ENCODE measurements at places on chromosomes 5 and 9. TPM values are rescaled to one million over a fixed set of nuclear protein-coding genes. Genes with fewer than 3 reads are reported as not detected.

GRCh38 chr5:120457839-120458507 is 6.1 kb upstream of the PRR16 start:
- no peaks in the 10 kb centered on the region for H3K36me3 ChIP-seq
- no peak overlapping the region for H3K4me3 ChIP-seq
- H3K27ac ChIP-seq = no peak overlapping the region
- DNase-seq = peak; percentile 26
- no peaks in the 10 kb centered on the region for H3K4me1 ChIP-seq

GRCh38 chr5:109725135-109725534 is 35.4 kb downstream of the MAN2A1 start:
- H3K27me3 ChIP-seq = no peaks in the 10 kb centered on the region
- no peak overlapping the region for H3K27ac ChIP-seq
- no peaks in the 10 kb centered on the region for H3K36me3 ChIP-seq

DNA sequence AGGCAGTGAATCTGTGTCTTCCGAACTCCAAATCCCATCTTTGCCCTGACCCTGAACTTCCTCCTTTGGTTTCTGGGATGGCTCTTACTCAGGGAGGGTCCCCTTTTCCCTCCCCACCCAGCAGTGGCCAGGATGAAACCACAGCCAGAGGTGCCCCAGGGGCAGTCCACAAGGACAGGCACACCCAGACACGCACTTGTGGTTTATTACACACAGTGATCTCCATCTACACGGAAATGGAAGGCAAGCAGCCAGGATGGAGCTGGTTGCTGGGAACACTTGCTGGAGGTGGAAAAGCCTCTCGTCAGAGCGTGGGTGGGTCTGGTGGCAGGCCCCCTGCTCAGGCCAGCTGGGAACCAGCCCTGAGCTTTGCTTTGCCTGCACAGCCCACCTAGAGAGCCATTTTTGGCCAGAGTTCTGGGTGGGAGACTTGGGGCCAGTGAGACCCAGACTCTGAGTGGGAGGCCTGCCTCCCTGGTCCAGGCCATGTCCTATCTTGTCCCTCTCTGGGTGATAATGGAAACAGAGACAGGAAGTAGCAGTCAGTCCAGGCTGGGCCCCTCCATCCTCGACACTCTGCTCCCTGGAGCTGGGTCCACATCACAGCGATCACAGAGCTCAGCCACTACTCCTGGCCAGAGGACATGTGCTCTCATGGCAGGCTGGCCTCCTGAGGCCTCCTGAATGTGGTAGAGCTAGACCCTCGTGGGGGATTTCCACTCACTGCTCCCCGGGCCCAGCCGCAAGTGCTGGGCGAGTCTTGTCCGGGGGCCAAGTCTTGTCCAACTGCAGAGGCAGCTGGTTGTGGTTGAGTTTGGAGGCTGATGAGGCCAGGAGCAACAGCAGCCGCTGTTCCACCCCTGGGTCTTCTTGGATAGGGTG is 5.1 kb upstream of the PHYKPL start:
- no peaks in the 10 kb centered on the region for H3K36me3 ChIP-seq
- DNase-seq = no peak
- peak overlapping the region; percentile 27 for H3K27ac ChIP-seq
- peaks cover 62% of the 10 kb centered on the region for H3K4me1 ChIP-seq

- no peak overlapping the region for H3K4me3 ChIP-seq
- H3K27me3 ChIP-seq = no peaks in the 10 kb centered on the region
- no peak for DNase-seq
- no peaks in the 10 kb centered on the region for H3K4me1 ChIP-seq
- no peaks in the 10 kb centered on the region for H3K36me3 ChIP-seq
Measured at GRCh38 chr9:113499153-113499875, 35.8 kb downstream of the RGS3 start.

GRCh38 chr9:13721481-13722235 is 442.2 kb upstream of the MPDZ start:
- H3K27me3 ChIP-seq = no peaks in the 10 kb centered on the region
- H3K4me1 ChIP-seq = no peaks in the 10 kb centered on the region
- no peaks in the 10 kb centered on the region for H3K36me3 ChIP-seq
- DNase-seq = no peak

DNA sequence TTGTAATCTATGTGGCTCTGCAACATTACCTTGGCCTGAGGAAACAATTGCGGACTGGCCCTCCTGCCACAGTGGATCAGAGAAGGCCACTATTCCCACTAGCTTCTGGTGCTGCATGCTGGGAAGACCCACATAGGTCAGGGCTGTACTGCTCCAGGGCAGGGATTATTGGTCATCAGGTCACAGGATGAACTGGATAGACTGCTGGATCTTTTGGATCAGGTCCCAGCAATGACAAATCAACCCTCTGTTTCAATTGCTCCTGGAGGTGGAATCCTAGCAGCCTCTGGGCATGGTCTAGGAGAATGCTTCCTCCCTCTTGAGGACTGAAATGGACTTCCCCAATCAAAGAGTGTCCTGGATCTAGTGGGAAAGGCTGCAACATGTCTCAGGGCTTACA is 66.7 kb upstream of the PHF24 start:
- no peaks in the 10 kb centered on the region for H3K27me3 ChIP-seq
- H3K4me3 ChIP-seq = no peak overlapping the region
- no peaks in the 10 kb centered on the region for H3K4me1 ChIP-seq
- no peaks in the 10 kb centered on the region for H3K36me3 ChIP-seq
- DNase-seq = no peak

DNA sequence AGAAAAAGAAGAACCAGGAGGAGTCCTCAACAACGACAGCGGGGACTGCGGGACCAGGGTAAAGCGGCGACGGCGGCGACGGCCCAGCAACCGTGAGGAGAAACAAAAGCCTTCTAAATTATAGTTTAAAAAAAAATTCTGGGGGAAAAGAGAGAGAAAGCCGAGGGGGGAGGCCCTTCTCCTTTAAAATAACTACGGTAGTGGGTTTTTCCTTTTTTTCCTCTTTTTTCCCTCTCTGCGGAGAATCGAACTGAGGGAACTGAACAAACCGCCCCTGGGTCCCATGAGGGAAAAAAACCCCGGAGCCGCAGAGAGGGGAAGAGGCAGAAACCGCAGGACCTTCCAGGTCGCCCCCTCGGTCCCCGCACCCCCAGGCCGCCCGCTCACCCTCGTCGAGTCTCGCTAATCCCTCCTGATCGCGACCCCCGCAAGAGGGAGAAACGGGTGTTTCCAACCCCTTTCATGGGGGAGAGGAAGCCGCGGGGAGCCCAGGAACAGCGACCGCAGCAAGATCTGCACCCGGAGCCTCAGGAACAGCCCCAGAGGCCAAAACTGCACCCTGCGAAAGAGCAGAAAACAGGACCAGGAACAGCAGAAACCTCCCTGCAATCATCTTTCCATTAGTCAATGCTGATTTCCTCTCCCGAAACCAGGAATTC is 453 bp downstream of the CPEB4 start:
- peak overlapping the region; percentile 80 for H3K27ac ChIP-seq
- peaks cover 69% of the 10 kb centered on the region for H3K4me1 ChIP-seq
- peak overlapping the region; percentile 81 for H3K4me3 ChIP-seq
- no peaks in the 10 kb centered on the region for H3K27me3 ChIP-seq

DNA sequence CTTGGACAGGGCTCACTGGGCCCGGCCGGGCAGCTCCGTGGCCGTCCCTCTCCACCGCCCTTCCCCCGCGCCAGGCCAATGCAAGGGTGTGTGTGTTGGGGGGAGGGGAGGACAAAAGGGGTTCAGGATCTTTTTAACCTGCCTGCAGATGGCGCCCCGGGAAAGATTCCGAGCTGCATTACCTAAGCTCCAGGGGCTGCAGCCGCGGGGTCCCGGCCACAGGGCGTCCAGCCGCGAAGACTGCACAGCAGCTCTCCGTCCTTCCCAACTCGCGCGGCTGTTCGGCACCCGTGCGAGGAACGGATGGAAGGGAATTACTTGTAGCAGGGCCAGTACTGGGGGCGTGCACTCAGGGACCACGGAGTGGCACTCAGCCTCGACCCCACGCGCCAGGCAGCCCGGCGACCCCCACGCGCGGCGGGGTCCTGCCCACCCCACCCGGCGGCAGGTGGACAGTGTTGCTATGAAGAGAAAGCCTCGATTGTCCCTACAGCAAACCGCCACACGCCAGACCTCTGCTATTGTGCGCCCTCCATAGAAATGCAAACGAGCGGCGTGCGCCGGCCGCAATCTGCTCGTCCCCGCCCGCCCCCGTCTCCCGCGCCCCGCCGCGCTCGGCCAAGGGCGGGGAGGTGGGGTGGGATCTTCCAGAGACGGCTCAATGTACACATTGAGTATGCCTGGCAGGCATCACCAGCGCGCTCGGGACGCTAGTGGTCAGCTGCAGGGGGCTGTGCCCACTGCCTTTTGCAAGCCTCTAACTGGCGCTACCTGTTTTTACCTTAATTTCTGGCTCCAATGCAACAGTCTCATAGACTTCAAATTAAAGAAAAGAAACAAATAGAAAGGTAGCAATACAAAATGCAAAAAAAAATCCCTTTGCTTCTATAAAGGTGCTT is 796 bp upstream of the GADD45G start:
- no peaks in the 10 kb centered on the region for H3K36me3 ChIP-seq
- peak; percentile 10 for DNase-seq
- no peak overlapping the region for H3K27ac ChIP-seq
- H3K4me3 ChIP-seq = peak overlapping the region; percentile 69
- H3K4me1 ChIP-seq = peaks cover 27% of the 10 kb centered on the region
- H3K27me3 ChIP-seq = peaks cover 7% of the 10 kb centered on the region

GRCh38 chr5:98570010-98570409 is 203.5 kb upstream of the RGMB start:
- no peaks in the 10 kb centered on the region for H3K36me3 ChIP-seq
- no peak overlapping the region for H3K27ac ChIP-seq
- H3K4me1 ChIP-seq = no peaks in the 10 kb centered on the region
- no peaks in the 10 kb centered on the region for H3K27me3 ChIP-seq
- no peak for DNase-seq
- no peak overlapping the region for H3K4me3 ChIP-seq

GRCh38 chr9:115213818-115214334 is 95.9 kb upstream of the TNC start:
- no peaks in the 10 kb centered on the region for H3K27me3 ChIP-seq
- H3K4me3 ChIP-seq = no peak overlapping the region
- no peak overlapping the region for H3K27ac ChIP-seq
- H3K36me3 ChIP-seq = no peaks in the 10 kb centered on the region
- no peaks in the 10 kb centered on the region for H3K4me1 ChIP-seq
- DNase-seq = no peak

DNA sequence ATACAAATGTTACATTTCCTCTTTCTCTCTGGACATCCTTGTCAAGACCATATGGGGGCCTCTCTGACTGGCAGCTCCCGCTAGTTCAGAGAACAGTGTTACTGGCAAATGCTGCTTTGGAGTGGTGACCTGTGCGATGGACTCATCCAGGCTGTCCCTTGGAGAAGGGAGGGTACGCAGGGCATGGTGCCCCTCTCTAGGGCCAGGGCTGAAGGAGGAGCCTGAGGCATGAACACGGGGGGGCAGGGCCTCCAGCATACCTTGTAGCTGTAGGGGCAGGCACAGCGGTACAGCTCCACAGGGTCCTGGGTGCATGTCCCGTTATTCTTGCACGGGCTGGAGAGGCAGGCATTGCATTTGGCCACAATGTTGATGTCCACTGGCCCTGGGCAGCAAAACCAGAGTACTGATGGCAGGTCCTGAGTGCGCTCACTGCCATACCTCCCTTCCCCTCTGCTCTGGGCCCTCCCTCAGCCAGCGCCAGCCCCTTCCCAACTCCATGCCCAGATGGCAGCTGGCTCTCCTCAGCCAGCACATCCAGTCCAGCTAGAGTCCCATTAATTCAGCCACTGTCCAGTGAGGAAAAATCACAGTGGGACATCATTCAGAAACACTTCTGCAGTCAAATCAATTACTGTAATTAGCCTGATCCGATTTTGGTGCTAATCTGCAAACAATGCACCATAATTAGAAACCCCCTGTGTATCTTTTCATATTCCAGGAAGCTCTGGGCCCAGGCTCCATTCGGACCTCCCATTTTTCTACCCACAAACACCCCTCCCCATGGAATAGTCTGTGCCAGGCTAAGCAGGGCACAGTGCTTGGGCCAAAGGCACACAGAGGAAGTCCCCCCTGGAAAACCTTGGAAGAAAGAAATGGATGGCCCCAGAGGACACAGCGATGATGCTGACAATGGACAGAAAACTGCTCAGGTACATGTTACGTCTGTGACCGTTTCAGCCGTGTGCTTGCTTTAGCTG is 128.8 kb upstream of the PANK3 start:
- no peak overlapping the region for H3K27ac ChIP-seq
- no peaks in the 10 kb centered on the region for H3K4me1 ChIP-seq
- H3K36me3 ChIP-seq = no peaks in the 10 kb centered on the region

- no peak for DNase-seq
- no peaks in the 10 kb centered on the region for H3K36me3 ChIP-seq
- H3K4me3 ChIP-seq = no peak overlapping the region
- no peaks in the 10 kb centered on the region for H3K27me3 ChIP-seq
- no peak overlapping the region for H3K27ac ChIP-seq
Measured at GRCh38 chr9:136983656-136984314, 992 bp downstream of the LCNL1 start.

- H3K4me1 ChIP-seq = no peaks in the 10 kb centered on the region
- no peaks in the 10 kb centered on the region for H3K27me3 ChIP-seq
- no peak overlapping the region for H3K4me3 ChIP-seq
- H3K27ac ChIP-seq = no peak overlapping the region
- H3K36me3 ChIP-seq = no peaks in the 10 kb centered on the region
- no peak for DNase-seq
Measured at GRCh38 chr9:878239-878638, 36.7 kb downstream of the DMRT1 start.

- H3K4me1 ChIP-seq = no peaks in the 10 kb centered on the region
- H3K4me3 ChIP-seq = no peak overlapping the region
- no peaks in the 10 kb centered on the region for H3K36me3 ChIP-seq
- H3K27me3 ChIP-seq = no peaks in the 10 kb centered on the region
Measured at GRCh38 chr9:130789747-130790672, 45.0 kb upstream of the ABL1 start.

DNA sequence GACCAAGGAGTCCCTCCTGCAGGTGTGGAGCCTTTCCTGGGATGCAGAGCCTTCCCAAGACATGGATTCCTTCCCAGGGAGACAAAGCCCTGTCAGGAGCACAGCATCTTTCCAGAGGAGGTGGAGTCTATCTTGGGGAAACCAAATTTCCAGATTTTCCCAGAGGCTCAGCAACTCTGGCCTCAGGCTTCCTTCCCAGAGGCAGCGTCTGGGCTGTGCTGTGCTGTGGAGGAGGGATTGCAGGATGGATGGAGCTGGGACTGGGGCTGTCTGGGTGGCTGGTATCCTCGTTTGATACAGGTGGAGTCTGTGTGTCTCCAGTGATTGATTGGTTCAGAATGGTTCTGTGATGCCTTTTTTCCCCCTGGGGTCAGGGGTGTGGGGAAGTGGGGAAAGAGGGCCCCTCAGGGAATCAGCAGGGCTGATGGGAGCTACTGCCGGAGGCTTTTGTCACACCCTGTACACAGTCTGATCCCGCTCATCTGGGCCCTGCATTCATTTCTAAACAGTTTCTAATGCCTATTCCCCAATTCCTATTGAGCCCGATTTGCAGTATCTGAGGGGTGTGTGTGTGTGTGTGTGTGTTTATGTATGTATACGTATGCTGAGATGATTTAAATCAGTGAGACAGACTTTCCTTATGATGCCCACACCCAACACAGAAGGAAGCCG is 16.0 kb downstream of the OR13J1 start:
- H3K36me3 ChIP-seq = no peaks in the 10 kb centered on the region
- no peak overlapping the region for H3K27ac ChIP-seq
- no peaks in the 10 kb centered on the region for H3K27me3 ChIP-seq
- H3K4me3 ChIP-seq = no peak overlapping the region

Gene HK3
- 1.5 TPM for total RNA-seq

Gene NUTM2G
- total RNA-seq = not detected

Gene CARTPT
- total RNA-seq = not detected

Gene FGD3
- 54.6 TPM for total RNA-seq

Gene TEX48
- 0.86 TPM for total RNA-seq

Gene FAM153A
- 5.8 TPM for total RNA-seq
